Foreskin keratinocyte (primary cell): ENCODE measurements at places on chromosomes 16 and 17. TPM values are rescaled to one million over a fixed set of nuclear protein-coding genes. Genes with fewer than 3 reads are reported as not detected.

Gene CIITA
- polyA plus RNA-seq = 0.03 and 0.06 TPM in 2 replicates

Gene KRTAP2-1
- polyA plus RNA-seq = not detected in 2 replicates

DNA sequence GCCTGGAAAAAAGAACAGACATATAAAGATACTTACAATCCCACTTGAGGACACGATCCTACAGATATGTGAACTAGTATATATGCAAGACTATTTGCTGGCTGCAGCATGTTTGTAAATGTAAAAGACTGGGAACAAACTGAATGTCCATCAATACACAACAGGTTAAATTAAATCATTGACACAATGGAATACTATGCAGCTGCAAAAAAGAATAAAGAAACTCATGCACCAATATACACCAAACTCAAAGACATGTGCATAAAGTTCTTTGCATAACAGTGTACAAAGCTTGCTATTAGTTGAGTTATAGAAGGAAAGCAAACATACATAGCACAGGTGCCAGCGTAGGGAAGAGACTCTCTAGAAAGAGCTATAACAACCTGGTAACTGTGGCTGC is 61.9 kb upstream of the SREBF1 start:
- no peak for DNase-seq

DNA sequence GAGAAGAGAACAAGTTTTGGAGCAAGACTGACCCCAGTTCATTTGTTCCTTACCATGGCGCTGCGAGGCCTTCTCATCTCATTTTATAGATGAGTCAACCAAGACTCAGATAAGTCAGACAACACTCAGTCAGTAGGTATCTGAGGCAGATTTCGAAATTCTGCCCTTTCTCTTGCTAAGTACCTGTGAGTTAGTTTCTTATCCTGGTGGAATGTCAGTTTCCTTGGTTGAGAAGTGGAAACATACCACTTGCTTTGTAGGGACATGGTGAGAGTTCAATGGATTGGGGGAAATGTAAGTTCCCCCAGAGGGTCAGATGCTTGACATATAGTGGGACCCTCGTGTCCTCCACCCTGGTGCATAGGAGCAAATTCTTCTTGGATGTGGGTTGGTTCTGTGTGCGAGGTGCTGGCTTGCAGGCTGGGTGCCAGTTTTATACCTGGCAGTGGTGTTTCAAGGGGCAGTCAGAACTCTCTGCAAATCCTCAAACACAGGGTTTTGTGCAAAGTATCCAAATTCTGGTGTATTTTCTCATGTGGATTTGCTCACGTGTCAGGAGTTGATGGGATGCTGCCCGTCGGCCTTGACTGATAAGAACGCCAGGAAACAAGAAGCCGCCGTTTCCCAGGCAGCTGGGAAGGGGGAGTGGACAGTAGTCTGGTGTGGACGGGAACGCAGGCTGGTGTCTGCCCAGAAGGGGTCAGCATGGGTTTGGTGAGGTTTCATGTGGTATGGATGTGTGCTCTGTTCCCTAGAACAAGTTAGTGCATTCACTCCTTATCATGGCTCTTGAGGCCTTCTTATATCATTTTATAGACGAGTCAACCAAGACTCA is 61.1 kb upstream of the CIBAR2 start:
- DNase-seq = peak; percentile 94

- no peak for DNase-seq
These were observed 16.4 kb downstream of the ATP6V0A1 start for GRCh38 chr17:42475121-42475520.
